ENCODE measurements at places on chromosomes 5 and 9.

GRCh38 chr9:125822902-125823301 lies 75.7 kb downstream of the PBX3 start:
- DNase-seq = no peak

- no peak for DNase-seq
Observed at GRCh38 chr9:86557063-86557766, 203.0 kb upstream of the TUT7 start.

DNA sequence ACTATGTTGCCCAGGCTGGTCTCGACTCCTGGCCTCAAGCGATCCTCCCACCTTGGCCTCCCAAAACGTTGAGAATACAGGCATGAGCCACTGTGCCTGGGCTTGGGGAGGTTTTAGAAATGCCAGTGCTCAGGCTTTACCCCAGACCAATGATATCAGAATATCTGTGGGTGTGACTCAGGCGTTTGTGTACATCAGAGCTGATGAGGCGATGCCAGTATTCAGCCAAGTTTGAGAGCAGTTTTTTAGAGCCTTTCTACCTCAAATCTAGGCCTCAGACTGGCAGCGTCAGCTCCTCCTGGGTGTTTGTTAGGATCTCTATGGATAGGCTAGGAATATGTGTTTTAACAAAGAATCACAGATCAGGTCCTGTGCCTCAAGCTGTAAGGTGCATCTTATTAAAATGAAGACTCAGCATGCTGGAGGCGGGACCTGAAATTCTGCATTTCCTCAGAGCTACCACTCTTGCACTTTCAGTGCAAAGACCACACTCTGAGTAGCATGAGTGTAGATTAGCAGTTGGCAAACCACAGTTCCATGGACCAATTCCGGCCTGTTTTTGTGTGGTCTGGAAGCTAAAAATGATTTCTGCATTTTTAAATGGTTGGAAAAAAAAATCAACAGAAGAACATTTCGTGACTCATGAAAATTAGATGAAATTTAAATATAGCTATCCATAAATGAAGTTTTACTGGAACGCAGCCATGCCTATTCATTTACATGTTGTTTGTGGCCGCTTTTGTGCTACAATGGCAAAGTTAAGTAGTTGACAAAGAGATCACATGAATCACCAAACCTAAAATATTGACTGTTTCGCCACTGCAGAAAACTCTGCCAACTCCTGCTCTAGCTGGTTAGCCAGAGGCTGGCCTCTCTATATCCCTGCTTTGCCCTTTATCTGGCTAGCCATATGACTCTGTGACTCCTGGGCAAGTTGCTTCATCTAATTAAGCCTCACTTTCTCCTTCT lies 92.2 kb downstream of the KLF4 start:
- DNase-seq = no peak

- DNase-seq = peak; percentile 53
Observed at GRCh38 chr9:14530366-14530765, 162.9 kb downstream of the ZDHHC21 start.

- no peak for DNase-seq
Observed at GRCh38 chr9:91053824-91054223, 252.2 kb downstream of the SYK start.

DNA sequence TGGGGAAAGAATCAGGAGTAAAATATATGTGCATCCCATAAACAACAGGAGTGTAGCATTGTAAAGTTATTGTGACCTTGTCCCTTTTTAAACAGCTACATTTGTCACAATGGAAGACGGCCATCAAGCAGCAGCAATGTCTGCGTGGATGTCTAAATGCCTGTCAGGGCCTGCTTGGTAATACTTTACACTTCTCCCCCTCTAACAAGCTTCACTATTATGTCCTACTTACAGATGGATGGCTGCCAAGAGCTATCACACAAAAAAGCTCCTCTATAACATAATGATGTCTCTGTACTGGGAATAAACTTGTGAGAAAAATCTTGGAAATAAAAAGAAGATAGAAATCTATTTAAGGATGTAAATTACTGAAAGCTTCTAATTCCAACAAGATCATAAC lies 213.0 kb downstream of the FBXL17 start:
- DNase-seq = no peak

Measured in NCI-H1092 (cell line).